Renal cortical epithelial cell (primary cell): ENCODE measurements at places on chromosomes 5 and 9.

- DNase-seq = no peak
Measured at GRCh38 chr9:117777823-117778222, 73.6 kb downstream of the TLR4 start.

GRCh38 chr9:114931407-114931806, 1.0 kb upstream of the TNFSF8 start:
- no peak for DNase-seq

DNA sequence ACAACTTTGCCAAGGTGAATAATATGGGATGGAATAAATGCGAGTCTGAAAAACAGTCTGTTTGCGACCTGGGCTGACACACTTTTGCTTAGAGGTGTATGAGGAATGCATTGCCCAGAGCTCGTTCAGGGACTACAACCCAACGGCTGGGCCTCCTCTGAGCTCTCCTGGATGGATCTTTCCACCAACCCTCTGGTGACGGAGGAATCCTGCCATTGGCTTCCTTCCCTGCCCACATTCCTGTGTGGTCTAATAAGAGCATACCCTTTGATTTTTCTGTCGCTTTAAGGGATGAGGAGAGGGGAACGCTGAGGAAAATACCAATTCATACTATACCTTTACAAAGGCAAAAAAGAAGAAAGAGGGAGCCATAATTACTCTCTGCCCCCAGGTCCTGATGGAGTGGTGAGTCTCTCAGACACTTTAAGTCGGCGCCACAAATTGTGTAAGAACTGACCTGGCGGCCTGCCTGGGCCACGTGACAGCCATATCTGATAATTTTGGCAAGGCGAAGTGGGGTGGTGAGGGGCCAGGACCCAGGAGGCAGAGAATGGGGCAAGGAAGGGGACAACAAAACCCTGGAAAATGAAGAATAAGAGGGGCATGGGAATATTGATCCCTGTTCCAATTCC, 265.2 kb upstream of the MSX2 start:
- no peak for DNase-seq

DNA sequence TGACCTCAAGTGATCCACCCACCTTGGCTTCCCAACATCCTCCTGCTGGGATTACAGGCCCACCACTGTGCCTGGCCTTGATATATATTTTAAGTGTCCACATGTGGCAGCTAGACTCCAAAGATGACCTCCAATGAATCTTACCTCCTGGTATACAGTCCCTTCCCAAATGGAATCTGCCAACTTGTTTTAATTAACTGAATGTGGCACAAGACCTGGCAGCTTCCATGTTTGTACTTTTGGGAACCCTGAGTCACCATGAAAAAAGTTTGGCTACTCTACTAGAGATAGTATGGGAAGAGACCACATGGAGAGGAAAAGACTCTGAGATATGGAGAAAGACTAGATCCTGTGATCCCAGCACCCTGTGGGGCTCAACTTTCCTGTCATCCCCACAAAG, 42.5 kb downstream of the CCL28 start:
- no peak for DNase-seq

- DNase-seq = no peak
Measured at GRCh38 chr5:40547994-40548575, 131.6 kb upstream of the PTGER4 start.
